WTC11 (cell line): ENCODE measurements at places on chromosomes 2 and 18. TPM values are rescaled to one million over a fixed set of nuclear protein-coding genes. Genes with fewer than 3 reads are reported as not detected.
A peak's percentile ranks its signal among the peaks of the same experiment; 100 is the strongest.

Gene HOXD10
- total RNA-seq = not detected in 3 replicates

Gene ORMDL1
- total RNA-seq = 38.4 to 40.1 TPM (median 39.9 TPM) in 3 replicates

Gene COL5A2
- 16.0 to 18.4 TPM (median 17.2 TPM) in 3 replicates for total RNA-seq

Gene IL36RN
- not detected in 3 replicates for total RNA-seq

Gene UPP2
- total RNA-seq = not detected in 3 replicates

DNA sequence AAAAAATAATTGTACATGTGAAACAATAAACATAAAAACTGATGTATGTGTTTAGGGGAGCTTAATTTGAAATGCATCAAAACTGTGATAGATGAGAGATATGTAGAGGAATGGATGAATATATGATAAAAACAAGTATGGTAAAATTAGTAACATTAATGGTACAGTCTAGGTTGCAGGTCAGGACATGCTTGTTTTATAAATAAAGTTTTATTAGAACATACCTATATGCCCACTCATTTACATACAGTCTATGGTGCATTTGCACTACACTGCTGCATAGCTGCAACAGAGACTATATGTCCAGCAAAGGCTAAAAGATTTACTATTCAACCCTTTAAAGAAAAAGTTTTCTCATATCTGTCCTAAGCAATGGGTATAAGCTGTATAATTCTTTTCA, 236.6 kb upstream of the CCDC68 start:
- no peaks in the 10 kb centered on the region for H3K36me3 ChIP-seq
- H3K4me3 ChIP-seq = no peak overlapping the region
- no peak overlapping the region for H3K27ac ChIP-seq
- DNase-seq = no peak

GRCh38 chr2:65804777-65805176, 372.4 kb upstream of the SPRED2 start:
- no peaks in the 10 kb centered on the region for H3K4me1 ChIP-seq
- no peaks in the 10 kb centered on the region for H3K27me3 ChIP-seq
- H3K4me3 ChIP-seq = no peak overlapping the region
- H3K27ac ChIP-seq = no peak overlapping the region

GRCh38 chr2:133766164-133766832, 198.0 kb upstream of the NCKAP5 start:
- H3K27ac ChIP-seq = no peak overlapping the region
- no peaks in the 10 kb centered on the region for H3K27me3 ChIP-seq
- H3K4me3 ChIP-seq = no peak overlapping the region
- peaks cover 6% of the 10 kb centered on the region for H3K36me3 ChIP-seq
- peaks cover 8% of the 10 kb centered on the region for H3K4me1 ChIP-seq

DNA sequence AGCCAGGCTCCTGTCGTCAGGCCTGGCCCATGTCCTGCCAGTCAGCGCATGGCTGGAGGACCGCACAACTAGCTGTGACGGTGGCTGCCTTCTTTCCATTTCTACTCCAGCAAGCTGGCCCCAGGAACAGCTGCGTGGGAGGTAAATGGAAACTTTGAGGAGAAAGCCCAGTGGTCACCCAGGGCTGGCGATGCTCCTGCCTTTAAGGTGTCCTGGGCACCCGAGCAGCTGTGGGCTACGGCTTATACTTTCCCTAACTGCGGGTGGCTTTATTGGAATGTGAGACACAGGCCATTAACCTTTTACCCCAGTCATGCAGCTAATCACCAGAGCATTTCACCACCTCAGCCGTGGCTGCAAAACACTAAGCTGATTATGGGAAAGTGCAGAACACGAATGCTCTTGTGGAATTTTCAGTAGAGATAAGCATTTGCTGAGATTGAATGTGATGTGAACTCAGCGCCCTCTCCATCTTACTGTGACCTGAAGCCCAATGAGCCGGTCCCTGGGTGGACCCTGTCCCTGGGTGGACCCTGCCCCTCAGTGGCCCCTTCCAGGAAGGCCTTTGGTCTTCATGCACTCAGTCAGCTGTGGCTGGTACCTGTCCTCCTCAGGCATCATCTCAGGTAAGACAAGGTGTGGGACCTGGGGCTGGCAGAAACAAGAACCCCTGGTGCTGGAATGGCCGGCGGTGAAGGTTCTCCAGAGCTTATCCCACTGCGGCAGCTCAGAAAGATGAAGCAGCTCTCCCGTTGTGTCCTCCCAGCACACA, 275.4 kb upstream of the HS6ST1 start:
- H3K4me1 ChIP-seq = peaks cover 12% of the 10 kb centered on the region
- H3K27ac ChIP-seq = no peak overlapping the region
- no peaks in the 10 kb centered on the region for H3K27me3 ChIP-seq

GRCh38 chr2:160201849-160202539, 1.9 kb upstream of the ITGB6 start:
- peaks cover 6% of the 10 kb centered on the region; the same call in 1 of the 2 replicates for H3K36me3 ChIP-seq
- no peak overlapping the region for H3K4me3 ChIP-seq
- no peak overlapping the region for H3K27ac ChIP-seq
- no peaks in the 10 kb centered on the region for H3K4me1 ChIP-seq
- H3K27me3 ChIP-seq = no peaks in the 10 kb centered on the region
- DNase-seq = no peak

GRCh38 chr18:55573386-55573785, 14.6 kb downstream of the TCF4 start:
- peaks cover 70% of the 10 kb centered on the region for H3K4me1 ChIP-seq
- no peak overlapping the region for H3K4me3 ChIP-seq
- DNase-seq = peak; percentile 23
- no peaks in the 10 kb centered on the region for H3K36me3 ChIP-seq
- peak overlapping the region; percentile 44 for H3K27ac ChIP-seq

GRCh38 chr2:235413064-235413463, 80.8 kb upstream of the AGAP1 start:
- no peaks in the 10 kb centered on the region; the same call in 1 of the 2 replicates for H3K27me3 ChIP-seq
- peaks cover 7% of the 10 kb centered on the region for H3K4me1 ChIP-seq
- H3K4me3 ChIP-seq = no peak overlapping the region
- no peak overlapping the region for H3K27ac ChIP-seq
- DNase-seq = no peak
- H3K36me3 ChIP-seq = no peaks in the 10 kb centered on the region

DNA sequence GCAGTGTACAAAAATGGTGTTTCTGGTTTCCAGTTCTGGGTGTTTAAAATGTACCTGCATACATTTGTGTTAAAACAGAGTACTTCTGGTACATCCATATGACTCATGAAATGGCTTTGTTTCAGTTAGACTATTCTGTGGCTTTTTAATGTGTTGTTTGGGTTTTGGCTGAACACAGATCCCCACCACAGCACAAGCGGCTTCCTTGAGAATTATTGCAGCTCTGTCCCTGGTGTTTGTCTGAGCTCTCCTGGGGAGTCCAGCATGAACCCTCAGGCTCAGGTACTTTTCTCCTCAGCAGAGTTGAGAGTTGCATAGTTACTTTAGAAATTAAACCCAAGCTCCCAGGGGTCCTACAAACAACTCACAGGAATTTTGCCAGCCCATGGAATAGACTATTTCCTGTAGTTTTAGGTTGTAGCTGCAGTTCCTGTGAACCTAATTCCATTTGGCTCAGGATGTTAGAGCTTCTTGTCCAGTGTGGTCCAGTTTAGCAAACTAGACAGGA, 64.8 kb upstream of the EML6 start:
- no peak overlapping the region for H3K4me3 ChIP-seq
- no peak overlapping the region for H3K27ac ChIP-seq

- H3K4me3 ChIP-seq = no peak overlapping the region
- H3K27me3 ChIP-seq = no peaks in the 10 kb centered on the region
- no peaks in the 10 kb centered on the region for H3K4me1 ChIP-seq
- H3K36me3 ChIP-seq = peaks cover 82% of the 10 kb centered on the region
These were observed 52.1 kb downstream of the ABCG8 start for GRCh38 chr2:43890855-43891254.

DNA sequence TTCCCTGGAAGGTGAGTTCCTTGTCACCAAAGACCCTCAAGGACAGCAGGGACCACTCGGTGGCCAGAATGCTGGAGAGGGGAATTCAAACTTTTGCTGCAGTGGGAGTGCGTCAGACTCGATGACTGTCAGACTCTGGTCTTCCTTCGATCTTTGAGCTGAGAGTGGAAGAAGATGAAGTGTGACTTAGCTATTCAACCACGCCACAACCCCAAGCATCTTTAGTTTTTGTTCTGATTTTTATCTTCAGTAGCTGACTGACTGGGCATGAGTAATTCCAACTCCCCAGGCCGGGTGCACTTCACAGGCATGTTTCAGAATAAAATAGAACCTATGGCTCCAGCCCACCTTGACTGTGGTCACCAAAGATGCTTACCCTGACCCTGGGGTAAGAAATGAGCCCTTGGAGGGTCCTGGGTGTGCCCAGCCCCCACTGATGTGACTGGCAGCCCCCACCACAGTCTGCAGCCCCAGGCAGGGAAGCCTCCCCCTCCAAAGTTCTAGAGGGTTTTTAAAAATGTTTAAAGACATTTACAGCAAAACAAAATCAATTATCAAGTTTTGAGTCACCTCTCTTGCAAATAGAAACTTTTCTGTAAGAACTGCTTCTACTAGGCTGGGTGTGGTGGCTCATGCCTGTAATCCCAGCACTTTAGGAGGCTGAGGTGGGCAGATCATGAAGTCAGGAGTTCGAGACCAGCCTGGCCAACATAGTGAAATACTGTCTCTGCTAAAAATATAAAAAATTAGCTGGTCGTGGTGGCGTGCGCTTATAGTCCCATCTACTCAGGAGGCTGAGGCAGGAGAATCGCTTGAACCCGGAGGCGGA, 24.9 kb upstream of the YWHAQ start:
- H3K4me1 ChIP-seq = peaks cover 3% of the 10 kb centered on the region; the same call in 1 of the 2 replicates
- no peak for DNase-seq
- no peaks in the 10 kb centered on the region; the same call in 1 of the 2 replicates for H3K36me3 ChIP-seq

DNA sequence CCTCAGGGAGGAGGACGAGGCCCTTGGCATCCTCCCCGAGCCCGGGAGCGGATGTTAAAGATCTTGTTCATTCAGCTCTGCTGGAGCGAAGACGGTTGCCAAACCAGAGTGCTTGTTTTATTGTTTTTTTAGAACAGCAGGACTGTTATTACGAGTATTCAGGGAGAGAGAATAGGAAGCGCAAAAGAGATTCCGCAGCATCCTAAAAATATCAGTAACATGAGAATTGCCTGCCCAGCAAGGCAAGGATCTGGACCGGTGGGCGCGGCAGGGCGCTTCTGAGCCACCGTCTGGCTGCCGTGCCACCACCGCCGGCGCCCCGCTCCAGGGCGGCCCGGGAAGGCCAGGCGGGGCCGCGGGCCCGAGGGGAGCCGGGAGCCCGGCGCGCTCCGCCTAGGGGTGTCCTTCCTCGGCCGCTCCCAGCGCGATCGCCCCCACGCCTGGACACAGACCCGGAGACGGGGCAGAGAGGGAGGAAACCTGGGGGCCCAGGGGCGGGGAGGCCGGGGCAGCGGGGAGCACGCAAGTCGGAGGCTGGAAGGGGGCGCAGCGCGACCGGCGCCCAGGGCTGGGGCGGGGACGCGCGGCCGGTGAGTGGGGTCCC, 843 bp downstream of the CYS1 start:
- H3K27me3 ChIP-seq = peaks cover 59% of the 10 kb centered on the region
- H3K36me3 ChIP-seq = no peaks in the 10 kb centered on the region; the same call in 1 of the 2 replicates
- H3K4me1 ChIP-seq = peaks cover 16% of the 10 kb centered on the region
- H3K4me3 ChIP-seq = peak overlapping the region; percentile 86
- peak; percentile 36 for DNase-seq

DNA sequence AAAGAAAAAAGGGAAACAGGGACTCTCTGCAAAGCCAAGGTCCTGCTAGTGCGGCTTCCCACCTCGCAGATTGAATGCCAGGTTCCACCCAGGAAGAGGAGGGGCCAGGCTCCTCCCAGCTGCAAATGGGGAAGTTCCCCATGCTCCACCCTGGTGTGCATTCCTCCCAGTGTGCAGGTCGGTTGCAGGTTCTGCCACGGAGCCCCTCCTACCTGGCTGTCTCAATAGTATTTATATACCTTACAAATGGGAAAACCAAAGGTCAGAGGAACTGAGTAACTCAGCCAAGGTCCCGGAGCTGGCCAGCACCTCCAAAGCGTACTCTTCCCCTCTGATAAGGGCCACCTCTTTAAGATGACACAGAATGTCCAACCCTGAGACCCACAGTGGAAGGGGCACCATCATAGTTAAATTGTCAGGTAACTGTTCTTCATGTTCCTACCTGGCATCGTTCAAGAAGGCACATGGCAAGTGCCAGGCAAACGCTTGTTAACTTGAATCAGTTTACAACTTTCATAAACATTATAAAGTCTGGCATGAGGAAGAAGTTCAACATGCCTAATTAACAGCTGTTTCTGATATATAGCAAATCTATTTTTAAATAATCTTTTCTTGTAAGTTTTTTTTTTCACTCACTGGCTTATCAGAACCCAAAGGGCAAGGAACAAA, 35.5 kb downstream of the POU3F3 start:
- DNase-seq = no peak
- no peak overlapping the region for H3K4me3 ChIP-seq
- peaks cover 35% of the 10 kb centered on the region for H3K4me1 ChIP-seq
- H3K27me3 ChIP-seq = peaks cover 13% of the 10 kb centered on the region

DNA sequence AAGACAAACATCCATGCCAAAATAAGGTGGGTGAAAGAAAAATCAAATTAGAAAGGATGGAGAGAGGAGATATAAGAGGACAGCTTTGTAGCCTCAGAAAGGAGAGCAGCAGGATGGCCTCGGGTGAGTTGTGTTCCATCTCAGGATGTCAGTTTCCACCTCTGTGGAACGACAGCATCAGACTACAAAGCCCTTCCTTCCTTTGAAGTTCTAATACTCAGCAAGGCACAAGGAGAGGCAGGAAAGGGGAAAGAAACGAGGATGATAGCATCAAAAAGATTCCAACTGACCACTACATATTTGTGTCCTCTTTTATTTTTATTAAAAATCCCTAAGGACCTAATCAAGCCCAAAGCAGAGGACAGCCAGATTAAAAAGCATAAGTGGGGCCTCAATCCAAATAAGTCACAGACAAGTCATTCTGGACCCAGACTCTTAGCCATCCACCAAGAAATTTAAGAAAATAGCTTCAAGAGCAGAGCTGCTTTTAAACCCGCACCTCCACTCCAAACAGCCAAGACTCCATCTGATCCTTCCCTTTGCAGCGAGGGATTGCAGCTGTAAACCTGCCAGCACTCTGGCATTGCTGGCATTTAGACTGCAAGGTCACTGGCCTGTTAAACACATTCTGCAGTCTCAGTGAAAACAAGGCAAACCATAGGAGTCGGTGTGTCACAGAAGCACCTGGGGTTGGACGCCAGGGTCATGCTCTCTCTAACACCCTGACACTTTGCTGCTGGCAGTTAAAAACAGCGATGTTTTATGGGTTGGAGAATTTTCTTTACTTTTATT, 314.5 kb upstream of the CHAC2 start:
- no peak overlapping the region for H3K27ac ChIP-seq
- peaks cover 6% of the 10 kb centered on the region; the same call in 1 of the 2 replicates for H3K36me3 ChIP-seq
- no peaks in the 10 kb centered on the region for H3K27me3 ChIP-seq
- H3K4me3 ChIP-seq = no peak overlapping the region
- DNase-seq = no peak

DNA sequence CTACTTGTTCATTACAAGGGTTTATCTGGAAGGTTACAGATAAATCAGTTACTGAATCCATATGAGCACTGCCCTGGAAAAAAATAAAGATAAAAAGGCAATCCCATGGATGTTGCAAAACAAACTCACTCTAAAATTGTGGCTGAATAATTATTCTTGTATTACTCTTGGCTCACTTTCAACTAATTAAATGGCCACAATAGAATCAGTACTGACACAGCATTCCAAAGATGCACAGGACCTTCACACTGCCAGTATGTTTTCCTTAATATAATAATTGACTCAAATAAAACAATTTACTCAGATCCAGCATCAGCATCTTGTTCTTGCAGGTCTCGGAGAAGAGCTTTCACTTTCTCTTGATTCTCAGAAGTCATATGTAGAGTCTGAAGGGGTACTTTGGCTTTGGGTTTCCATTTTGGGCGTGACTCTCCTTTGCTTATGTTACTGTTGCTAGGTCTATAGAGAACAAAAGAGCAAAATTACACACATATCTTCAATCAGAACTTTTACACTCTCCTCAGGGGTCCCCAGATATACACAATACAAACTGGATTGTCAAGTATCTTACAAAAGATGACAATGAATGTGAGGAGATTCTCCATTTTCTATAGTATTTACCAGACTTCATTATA, 12.6 kb downstream of the DHX57 start:
- H3K27ac ChIP-seq = no peak overlapping the region; the same call in 1 of the 2 replicates
- H3K27me3 ChIP-seq = no peaks in the 10 kb centered on the region
- DNase-seq = no peak
- no peaks in the 10 kb centered on the region for H3K4me1 ChIP-seq
